Ascending aorta (tissue), 2 donors: ENCODE measurements at places on chromosomes 12 and 14.

DNA sequence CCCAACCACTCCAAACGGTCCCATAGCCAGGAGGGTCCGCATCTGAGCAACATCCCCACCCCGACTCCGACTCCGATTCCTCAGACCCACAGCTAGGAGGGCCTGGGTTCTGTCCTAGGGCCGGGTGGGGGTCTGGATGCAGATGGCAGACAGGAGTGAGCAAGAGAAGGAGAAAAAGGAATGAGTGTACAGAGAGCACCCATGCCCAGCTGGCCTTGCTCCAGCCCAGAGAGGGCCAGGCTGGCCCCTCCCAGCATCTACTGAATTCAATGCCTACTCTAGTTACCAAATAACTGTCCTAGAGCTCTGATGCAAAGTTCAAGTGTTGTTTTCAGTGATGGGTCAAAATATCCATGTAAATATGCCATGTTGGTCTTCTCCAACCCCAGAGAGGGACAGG, 40.8 kb downstream of the VDR start:
- no peak for DNase-seq

- DNase-seq, result peak; percentile 53
Observed at GRCh38 chr14:20679907-20680306, 4.5 kb upstream of the RNASE4 start.

GRCh38 chr14:59919570-59920377, at the start of gene LRRC9:
TSS of gene LRRC9 (plus strand) at chr14:59920144.
- DNase-seq, result no peak

- no peak for DNase-seq
Observed at GRCh38 chr14:98077176-98077575, 1194.8 kb downstream of the BCL11B start.

DNA sequence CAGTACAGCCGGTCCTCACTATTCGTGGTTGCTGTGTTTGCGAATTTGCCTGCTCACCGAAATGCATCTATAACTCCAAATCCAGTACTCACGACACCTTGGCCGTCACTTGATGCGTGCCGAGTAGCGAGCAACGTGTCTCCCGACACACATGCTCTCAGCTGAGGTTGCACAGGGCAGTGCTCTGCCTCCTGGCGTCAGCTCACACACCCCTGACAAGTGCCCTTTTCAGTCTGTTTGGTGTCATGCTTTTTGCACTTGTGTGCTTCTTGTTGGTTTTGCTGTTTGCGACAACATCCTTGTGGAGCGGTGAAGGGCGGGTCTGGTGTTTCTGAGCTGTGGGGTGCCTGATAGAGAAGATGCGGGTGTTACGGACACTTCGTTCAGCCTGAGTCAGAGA, 110.4 kb upstream of the RFLNA start:
- no peak for DNase-seq

DNA sequence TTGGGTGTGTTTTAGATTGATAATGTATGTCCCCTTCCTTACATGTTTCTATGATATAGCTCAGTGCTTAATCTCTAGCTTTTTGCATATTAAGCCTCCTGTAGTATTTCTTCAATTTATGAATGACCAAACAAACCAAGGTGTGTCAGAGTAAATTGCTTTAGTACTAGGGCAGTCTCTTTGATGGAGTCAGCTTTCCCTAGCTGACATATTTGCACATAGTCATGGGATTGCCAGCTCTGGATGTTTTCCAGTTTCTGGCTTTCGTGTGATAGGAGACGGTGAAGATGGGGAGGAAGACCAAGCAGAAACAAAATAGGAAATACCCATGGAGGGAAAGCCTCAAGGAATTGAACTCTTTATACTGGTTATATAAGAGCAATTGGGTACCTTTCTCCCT, 148.9 kb downstream of the PLEKHA5 start:
- DNase-seq, result no peak

DNA sequence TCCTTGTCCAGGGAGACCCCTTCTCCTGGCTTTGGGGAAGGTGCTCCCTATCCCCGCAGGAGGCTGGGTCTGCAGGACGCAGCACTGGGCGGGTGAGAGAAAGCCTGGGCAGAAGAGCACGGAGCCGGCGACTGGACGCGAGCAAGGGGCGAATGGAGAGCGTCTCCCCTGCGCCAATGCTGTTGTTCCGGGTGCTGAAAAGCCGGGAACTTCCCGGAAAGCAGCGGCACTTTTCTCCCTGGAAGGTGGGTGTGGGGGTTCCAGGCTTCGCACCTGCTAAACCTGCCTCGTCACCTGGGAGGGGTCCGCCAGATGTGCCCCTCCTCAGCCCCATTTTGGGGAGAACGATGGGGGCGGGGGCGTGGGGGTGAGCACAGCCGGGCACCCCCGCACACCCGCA, 417.1 kb upstream of the TMTC1 start:
- DNase-seq, result no peak

- no peak for DNase-seq
Observed at GRCh38 chr14:42070031-42070430, 463.4 kb downstream of the LRFN5 start.

- no peak for DNase-seq
Observed at GRCh38 chr14:41859336-41859735, 252.7 kb downstream of the LRFN5 start.

DNA sequence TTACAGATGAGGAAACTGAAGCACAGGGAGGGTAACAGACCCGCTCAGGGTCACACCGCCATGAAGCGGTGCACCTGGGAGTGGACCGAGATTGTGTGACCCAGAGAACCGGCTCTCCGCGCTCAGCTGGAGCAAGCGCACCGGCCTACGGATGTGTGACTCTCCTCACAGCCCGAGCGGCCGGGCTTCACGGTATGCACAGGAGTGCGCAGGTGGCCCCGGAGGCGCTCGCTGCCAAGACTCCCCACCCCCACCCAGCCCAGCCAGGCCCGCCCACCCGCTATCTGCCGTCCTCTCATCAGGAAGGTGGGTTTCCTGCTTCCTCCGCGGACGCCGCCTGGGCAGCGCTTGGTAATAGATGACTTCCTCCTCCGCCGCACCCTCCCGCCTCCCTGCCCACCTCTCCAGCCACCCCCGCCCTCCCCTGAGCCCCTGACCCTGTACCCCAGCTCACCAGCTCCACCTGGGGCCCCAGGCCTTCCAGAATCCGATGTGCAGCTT, 110.7 kb downstream of the NCOR2 start:
- DNase-seq, result no peak

DNA sequence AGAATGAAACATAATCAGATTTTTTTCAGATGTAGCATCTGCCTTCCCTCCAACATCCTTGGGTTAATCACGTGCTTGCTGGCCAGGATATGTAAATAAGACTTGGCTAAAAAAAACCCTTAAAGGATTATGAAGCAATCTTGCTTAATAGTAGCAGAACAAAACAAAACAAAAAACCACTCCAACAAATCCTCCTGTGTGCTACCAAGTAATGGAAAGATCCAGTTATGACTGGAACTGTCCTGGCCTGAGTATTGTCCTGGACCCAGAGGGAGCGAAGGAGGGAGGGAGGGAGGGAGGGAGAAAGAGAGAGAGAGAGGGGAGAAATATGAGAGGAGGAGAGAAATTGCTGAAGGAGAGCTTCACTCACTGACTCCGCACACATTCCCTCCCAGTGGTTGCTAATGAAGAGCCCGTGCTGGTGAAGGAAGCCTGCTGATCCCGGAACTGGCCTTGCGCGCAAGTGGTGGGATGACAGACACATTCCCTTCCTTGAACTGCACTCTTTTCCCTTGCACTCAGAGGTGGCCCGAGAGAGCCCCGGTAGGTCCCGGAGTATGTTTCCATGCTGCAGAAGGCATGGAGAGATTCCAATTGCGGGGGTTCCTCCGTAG, 57.2 kb downstream of the HMGA2 start:
- DNase-seq, result no peak

DNA sequence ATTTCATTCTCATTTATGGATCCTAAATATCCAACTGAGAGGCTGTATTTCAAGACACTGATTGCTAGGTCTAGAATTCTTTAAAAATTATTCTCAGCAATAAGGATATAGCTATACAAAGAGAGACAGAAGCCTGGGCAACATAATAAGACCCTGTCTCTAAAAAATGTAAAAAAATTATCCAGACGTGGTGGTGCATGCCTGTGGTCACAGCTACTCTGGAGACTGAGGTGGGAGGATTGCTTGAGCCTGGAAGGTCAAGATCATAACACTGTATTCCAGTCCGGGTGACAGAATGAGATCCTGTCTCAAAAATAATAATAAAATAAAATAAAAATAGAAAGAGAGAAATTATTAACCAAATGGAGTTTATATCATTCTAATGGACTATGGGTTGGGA, 20.6 kb upstream of the ARID2 start:
- DNase-seq, result no peak

DNA sequence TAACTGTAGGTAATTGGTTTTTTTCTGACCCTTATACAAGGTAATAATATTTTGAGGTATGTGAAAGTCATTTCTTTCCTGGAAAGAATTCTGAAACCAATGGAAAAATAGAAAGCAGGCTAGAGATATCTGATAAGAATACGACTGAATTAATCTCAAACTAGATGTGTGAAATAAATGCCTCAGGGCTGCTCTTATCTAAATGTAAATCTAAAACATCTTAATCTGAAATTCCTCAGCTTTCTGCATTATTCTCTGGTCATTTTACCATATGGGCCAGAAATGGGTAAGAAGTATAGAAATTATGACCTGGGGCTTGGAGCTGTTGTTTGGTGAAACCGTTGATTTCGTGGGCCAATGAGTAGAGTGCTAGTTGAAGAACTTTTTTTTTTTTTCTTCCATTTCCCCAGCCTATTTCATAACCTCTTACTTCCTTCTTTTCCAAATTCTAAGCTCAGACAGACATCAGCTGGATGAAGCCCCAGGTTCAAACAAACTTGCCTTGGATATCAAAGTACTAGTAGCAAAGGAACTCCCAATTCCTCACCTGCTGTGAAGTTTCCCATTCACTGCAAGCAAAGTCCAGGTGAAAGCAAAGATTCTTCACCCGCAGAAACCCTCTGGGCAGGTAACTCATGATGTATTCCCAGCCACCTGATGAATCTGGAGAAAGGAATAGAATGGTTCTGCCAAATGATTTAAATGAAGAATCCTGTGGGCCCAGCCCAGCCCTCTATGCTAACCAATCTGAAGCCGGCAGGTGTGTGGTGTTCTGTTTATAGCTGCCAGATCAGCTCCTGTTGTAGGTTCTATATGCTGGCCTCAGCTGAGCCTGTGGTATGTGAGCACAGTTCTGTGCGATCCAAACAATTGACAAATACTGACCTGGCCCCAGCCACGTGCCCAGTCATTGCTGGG, 9.7 kb upstream of the FOS start:
- no peak for DNase-seq

GRCh38 chr14:51789114-51789513, 71.3 kb upstream of the GNG2 start:
- no peak for DNase-seq

DNA sequence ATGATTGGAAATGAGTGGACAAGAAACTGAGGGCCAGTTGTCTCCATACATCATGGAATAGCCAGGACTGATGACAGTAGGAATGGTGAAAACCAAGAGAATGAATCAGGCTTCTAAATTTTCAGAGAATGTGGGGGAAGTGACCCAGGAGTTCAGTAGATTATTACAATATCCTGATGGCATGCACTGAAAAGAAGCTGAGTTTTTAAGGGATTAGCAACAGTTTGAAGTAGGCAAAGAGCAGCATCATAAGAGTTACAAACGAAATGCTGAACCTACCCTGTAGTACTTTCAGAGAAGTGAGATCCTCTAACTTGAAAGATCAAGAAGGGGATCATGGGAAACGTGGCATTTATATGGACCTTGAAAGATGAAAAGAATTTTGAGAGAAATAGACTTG, 13.2 kb downstream of the SLC2A14 start:
- DNase-seq, result no peak

DNA sequence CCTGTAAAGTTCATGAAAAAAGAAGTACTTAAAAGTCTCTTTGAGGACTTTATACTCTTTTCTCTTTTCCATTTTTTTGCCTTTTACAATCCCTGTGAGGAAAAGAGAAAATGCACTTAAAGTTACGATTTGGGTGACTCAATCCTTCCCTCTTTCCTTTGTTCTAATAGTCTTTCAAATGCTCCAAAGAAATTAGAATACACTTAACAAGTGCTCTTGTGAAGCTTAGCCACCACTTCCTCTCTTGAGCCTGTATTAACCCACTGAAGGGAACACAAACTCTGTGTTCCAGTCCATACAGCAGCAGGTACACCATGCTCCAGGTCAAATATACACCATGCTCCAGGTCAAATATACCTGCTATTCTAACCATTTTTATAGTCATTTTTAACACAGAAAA, 581.1 kb upstream of the MGAT4C start:
- DNase-seq, result no peak

DNA sequence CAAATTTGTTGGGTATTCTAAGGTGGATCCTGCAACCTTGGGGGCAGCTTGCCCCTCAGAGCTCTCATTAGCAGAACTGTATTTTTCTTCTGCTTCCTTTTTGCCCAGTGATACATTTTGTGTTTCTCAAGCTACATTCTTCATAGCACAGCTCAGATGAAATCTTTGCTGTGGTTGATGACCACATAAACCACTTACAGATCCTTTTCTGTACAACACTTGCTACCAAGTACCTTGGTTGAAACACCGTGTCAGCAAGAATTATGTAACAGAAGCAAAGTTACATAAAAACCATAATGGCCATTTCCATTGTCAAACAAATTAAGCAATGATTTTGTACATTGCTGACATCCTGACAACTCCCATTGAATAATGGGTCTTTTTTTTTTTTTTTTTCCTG, 9.7 kb upstream of the PLBD1 start:
- no peak for DNase-seq

DNA sequence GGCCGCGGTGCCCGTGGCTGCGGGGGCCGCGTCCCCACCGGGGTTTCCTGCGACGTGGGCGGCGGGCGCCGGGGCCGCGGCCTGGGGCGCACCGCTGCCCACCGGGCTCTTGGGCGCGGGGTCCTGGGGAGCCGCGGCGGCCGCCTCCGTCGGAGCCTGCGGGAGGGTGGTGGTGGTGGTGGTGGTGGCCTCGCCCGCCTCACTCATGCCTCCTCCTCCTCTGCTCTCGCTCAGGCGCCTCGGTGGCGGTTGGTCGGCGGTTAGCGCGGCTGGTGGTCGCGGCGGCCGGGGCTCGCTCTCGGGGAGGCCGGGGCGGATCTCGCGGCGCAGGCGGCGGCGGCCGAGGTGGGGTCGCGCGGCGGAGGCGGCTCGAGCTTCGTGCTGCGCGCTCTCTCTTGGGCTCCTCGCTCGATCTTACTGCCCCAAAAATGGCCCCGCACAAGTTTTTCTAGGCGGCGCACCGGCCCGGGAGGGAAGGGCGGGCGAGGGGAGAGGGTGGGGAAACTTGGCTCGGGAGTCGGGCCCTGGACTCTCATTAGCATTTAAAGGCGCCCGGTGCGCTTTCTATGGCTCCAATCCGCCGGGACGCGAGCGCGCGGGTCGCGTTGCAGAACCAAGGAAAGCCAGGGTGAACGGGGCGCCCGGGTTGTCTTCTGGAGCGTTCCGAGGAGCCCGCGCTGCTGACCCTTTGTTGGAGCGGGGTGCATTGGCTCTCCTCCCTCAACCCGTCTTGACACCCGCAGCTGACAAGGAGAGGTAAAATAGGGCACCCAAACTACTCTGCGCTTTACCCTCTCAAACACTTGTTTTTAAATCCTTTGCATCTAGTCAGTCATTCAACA, at the start of gene YBX3:
TSS of gene YBX3 (minus strand) at position 419 of the 842 bp plus-strand sequence. CDS start at position 207, 212 bp downstream.
- peak; percentile 94 for DNase-seq
